NCI-H1417 treated with DMSO at 0.1 percent for 48 hours (cell line): ENCODE measurements at places on chromosomes 5 and 9.

- no peak for DNase-seq
Measured at GRCh38 chr9:73269430-73270101, 117.9 kb downstream of the ANXA1 start.

DNA sequence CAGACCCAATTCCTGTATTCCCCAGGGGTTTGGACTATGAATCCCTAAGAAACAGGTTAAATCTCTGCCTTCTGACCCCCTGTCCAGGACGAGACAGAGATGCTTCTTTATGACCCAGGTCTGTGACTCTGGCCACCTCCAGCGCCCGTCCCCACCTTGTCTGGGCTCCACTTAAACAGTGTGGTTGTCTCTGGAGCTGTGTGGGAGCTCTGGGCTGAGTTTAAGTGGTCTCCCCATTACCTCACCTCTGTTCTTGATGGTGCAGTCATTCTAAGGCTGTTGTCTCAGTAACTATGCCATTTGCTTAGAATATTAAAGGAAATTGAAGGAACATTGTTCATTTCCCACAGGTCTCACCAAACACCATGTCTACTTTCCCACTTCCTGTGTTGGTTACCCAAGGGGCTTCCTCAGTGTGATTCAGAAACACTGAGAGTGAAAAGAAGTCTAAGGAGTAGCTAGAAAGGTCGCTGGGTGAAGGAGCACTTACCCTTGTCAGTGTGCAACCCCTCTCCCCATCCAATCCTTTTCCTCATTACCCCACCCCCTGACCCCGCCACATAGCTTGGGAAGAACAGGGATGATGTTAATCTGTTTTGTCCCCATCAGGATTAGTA, 127.8 kb upstream of the CKMT2 start:
- DNase-seq, result no peak

DNA sequence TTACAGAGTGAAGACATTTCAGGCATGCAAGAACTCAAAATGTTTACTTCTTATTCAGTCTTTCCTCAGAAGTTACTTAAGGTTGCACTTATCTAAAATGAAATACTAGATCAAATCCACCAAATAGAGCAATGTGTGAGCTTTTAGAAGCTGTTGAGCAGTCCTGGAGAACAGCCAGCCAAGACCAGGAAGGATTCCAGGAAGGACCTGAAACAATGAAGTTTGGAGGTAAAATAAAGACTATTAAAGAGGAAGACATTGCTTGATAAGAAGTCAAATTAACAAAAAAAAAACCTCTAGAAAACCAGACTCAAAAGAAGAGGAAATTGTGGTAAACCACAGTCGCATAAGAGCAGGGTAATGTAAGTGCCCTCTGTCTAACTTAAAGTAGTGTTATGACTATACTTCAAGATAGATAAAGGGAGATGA, 156.2 kb upstream of the S1PR3 start:
- DNase-seq, result no peak

GRCh38 chr5:160921-161802, 30.1 kb upstream of the LRRC14B start:
- DNase-seq, result no peak

- no peak for DNase-seq
Measured at GRCh38 chr5:126516133-126516532, 78.9 kb downstream of the ALDH7A1 start.

DNA sequence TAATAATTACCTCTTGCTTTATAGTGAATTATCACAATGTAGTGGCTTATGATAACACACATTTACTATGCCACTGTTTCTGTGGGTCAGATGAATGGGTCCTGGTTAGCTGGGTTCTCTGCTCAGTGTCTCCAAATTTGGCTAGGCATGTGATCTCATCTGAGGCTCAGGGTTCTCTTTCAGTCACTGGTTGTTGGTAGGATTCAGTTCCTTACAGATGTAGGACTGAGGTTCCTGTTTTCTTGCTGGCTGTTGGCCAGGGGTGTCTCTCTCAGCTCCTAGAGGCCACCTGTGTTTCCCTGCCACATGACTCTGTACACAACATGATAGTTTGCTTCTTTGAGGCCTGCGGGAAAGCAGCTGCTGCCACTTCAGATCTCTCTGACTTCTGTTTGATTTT, 7.1 kb downstream of the NFX1 start:
- no peak for DNase-seq

DNA sequence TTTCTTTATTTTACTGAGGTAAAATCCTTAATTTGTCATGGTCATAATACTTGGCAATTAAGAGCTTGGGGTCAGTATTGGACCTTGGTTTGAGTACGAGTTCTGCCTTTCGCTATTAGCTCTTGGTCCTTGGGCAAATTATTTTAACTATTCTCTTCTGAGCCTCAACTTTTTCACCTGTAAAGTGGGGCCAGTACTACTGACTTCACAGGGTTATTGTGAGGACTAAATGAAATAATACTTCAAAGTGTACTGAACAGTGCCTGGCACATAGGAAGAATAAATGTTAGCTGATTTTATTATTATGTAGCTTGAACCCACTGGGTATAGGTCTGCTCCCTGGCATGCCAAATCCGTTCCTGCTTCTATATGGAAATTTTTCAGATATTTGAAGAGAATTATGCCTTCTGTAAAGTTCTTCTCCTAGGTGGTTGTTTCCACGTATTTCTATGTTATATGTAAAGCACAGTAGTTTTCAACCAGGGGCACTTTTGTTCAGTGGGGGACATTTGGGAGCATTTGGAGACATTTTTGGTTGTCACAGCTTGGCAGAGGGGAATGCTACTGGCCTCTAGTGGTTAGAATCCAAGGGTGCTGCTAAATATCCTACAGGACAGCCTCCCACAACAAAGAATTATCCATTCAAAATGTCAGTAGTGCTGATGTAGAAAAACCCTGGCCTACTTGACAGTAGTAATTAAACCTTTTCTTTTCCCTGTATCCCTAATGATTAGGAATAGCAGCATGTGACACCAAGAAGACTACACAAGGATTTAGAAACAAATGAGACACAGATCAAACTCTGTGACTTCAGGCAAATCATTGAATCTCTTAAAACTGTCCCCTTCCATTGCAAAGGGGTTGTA, 4.5 kb downstream of the RCL1 start:
- no peak for DNase-seq

GRCh38 chr9:93112864-93113389, 16.9 kb downstream of the CARD19 start:
- no peak for DNase-seq

- DNase-seq, result no peak
Measured at GRCh38 chr5:14405706-14406553, 175.7 kb upstream of the OTULINL start.

DNA sequence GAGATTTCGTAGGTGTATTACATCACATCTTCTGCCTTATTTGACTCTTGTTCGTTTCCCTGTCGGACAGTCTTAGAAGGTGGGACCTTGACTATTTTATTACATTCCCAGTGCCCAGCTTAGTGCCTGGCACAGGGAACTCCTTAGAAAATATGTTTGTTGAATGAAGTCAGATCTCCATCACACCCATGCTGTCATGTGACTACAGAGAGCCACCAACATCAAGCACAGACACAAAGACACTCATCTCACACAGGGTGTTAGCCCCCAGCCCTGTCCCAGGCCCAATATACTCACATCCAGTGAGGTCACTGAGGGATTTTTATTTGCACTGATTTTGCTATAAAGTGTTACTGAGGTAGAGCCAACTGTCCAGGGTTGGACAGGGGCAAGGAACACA, 692 bp upstream of the SRA1 start:
- no peak for DNase-seq

- DNase-seq, result no peak
Measured at GRCh38 chr9:87795178-87795577, 69.3 kb downstream of the CTSL start.

DNA sequence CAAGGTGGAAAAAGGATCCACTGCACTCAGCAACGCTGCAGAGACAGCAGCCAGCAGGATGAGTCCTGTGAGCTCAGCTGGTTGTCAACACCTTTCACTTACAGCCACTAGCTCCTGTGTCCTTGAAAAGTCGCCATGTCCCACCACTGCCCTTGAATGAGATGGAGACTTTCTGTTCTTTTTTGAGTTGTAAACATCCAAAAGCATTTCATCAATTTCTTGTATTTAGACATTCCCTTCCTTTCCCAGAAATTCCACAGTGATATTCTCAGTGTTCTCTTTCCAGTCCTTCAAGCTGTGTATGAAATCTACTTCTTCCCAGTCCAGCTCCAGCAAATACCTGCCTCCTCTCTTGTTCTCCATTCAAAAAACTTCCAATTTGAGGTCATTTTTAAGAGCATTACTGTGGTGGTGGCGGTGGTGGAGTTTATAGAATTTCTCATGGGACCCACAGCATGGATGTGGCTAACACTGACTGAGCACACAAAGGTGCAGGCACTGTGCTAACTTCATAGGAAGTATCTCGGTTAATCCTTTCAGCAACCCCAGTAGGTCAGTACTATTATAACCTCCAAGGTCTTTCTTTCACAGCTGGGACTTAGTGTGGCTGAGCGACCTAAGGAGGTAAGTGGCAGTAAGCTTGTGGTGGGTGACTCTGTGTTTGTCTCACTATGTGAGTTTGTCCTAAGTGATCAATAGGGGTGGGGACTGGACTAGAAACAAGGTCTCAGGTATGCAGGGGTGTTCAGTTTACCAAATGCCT, 15.0 kb upstream of the GPX3 start:
- no peak for DNase-seq

GRCh38 chr5:34977934-34978613, 48.7 kb downstream of the DNAJC21 start:
- no peak for DNase-seq

- no peak for DNase-seq
Measured at GRCh38 chr5:152061095-152061494, 136.4 kb upstream of the GLRA1 start.

- DNase-seq, result no peak
Measured at GRCh38 chr9:113131689-113132151, 19.1 kb upstream of the SLC31A2 start.

DNA sequence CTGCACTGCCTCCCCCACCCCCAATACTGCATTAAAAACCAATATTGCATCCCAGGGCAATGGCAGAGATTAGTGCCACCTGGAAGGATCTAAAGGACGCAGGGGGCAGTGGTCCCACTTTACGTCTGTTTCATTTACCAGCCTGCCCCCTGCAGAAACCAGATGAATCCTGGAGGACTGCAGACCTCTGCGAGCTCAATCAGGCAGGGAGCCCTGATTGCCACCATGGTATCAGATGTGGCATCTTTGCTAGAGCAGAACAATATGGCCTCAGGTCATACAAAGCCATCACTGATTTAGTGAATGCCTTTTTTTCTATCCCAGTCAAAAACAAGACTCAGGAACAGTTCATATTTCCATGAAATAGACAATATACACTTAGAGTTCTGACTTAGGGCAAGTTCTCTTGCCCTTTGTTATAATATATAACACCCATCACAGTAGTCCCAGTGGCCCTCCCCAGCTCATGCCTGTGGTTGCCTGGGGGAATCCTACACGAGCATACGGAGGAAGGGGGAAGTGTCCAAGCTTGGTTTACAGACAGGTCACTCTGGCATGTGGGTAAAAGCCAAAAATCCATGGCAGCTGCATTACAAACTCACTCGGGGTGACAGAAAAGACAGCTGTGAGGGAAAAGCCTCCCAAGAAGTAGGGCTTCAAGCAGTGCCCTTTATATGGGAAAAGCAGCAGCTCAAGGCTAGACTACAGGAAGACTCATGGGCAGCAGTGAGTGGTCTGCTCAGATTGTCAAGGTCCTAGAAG, 85.1 kb downstream of the MED27 start:
- DNase-seq, result no peak

DNA sequence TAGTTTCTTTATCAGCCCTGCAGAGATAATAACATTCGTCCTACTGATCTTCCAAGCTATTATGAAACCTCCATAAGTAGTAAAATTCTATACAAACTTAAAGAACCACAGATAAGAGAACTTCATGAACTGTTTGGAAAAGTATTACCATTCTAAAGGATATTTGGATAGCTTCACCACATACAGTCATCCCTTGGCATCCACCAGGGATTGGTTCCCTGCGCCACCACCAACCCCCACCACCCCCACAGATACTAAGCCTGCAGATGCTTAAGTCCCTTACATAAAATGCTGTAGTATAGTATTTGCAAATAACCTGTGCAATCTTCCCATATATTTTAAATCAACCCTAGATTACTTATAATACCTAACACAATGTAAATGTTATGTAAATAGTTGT, 61.4 kb upstream of the SHISAL2B start:
- no peak for DNase-seq

DNA sequence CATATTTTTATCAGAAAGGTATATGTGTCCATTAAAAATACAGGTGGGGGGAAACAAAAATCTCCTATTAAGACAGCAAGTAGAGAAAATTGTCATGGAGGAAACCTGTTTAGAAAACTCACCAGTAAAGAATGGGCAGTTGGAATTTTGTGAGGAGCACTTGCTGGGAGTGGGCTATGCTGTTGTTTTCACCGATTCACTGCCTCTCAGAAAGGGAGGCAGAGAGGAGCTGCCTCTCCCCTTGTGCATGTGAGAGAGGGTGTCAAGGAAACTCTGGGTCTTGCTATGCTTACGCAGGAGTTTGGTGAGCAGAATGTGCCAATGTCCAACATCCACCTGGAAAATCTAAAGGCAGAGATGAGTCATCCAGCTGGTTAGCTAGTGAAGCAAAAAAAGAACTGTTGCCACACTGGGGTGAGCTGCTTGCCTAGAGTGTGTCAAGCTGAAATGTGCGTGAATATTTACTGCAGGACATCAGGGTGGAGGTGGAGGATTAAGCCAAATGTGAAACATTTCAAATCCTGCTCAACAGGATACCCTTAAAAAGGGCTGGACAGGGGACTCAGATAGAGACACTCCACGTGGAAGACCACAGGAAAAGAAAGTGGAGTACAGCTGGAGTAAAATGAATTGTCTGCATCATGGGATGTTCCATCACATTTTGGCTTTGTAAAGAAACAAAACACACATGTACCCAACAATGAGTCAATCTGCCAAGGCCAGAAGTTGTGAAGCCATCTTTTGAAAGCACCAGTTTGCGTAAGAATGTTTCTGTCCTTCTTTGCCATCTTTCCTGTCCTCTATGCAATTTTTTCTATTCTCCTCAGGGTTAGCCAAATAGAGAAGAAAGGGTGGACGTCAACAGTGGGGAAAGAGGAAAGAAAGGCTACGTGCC, 449.7 kb upstream of the MPDZ start:
- no peak for DNase-seq

GRCh38 chr5:164265566-164265965, 760.1 kb downstream of the MAT2B start:
- no peak for DNase-seq

GRCh38 chr9:136278221-136278620, 25.7 kb downstream of the CCDC187 start:
- DNase-seq, result no peak

GRCh38 chr5:107769519-107769918, 98.8 kb upstream of the EFNA5 start:
- no peak for DNase-seq

- DNase-seq, result no peak
Measured at GRCh38 chr5:132179405-132179804, 48.2 kb downstream of the P4HA2 start.

GRCh38 chr9:94950040-94950578, 223.6 kb downstream of the AOPEP start:
- no peak for DNase-seq
